ENCODE measurements at places on chromosomes 12 and 14.

- no peak for DNase-seq
Observed at GRCh38 chr12:6644903-6645302, 2.3 kb downstream of the ACRBP start.

- peak; percentile 11 for DNase-seq
Observed at GRCh38 chr12:15208140-15208539, 13.1 kb downstream of the RERG start.

DNA sequence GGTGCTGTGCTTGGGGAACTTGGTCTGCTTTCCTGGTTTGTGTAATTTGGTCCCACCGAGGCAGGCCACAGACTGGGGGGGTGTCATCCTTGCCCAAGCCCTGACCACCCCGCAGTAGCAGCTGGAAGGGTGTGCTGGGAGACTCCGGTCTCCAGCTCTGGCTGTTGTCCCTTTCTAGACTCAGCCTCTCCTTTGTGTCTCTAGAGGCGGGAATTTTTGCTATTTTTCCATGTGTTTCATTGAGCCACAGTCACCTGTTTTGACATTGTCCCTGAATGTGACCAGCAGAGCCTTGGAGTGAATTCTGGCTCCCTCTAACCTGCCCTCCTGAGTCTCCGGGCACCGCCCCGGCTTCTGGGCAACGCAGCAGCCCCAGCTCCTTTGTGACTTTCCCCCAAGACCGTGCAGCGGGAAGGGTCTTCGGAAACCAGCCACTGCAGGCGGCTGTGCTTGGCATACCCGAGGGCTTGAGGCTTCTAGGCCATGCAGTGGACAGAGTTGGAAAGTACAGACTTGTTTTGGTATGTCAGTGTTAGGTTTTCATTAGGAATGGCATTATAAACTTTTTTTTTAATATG lies 98.6 kb downstream of the TNFAIP2 start:
- DNase-seq = no peak

GRCh38 chr12:127888943-127889719 lies 377.8 kb upstream of the TMEM132C start:
- no peak for DNase-seq

DNA sequence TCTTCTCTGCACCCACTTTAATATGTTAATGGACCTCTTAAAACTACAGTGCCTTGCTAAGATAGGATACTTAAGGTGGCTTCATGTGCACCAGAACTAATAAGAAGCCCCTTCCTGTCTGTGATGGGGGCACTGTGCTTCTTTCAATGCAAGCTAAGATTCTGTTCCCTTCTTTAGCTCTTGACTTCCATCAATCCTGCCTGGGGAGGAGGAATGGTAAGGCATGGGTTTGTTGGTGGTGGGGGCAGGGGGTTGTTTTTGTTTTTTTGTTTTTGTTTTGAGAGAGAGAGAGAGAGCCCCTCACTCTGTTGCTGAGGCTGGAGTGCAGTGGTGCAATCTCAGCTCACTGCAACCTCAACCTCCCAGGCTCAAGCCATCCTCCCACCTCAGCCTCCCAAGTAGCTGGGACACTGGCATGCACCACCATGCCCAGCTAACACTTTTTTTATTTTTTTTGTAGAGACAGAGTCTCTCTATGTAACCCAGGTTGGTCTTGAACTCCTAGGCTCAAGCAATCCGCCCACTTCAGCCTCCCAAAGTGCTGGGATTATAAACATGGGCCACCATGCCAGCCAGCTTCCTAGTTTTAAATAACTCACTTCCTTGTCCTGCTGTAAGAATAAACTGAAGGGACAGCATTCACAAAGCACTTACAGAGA lies 4.5 kb upstream of the KRT3 start:
- DNase-seq = no peak

- DNase-seq = no peak
Observed at GRCh38 chr14:59253527-59253926, 65.1 kb downstream of the DAAM1 start.

DNA sequence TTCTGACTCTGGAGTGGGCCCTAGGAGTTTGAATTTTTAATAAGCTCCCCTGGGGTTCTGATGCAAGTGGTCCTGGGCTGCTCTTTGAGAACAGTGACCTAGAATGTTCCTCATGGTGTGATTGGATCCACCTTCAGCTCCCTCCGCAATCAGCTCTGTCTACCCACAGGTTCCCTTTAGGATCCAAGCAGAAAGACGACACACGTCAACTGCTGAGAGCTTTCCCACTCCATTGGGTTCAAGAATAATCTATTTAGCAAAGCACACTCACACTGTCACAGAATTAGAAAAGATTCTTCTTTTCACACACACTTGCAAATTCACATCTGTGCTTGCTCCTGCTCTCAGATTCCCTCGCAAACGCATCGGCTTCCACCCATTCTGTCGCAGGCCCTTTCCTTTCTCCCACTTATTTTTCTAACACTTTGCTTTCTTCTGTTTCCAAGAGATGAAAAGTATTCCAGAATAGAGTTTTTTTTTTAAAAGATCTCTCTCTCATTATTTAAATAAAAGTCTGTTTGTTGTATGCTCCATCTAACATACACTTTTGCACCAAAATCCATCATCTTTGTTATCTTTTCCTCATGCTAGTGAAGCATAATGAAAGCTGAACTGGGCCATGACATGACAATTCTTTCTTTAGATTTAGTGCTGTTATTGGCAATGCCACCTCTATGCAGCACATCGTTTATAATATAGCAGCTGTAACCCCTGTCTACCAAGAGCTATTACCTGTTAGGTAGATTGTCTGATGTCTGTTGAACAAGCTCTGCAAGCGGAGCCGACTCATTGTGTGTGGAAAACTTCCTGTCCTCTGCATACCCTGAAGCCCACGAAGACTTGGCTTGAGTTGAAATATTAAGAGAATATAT lies 73.1 kb downstream of the CACNA1C start:
- no peak for DNase-seq

- peak; percentile 43 for DNase-seq
Observed at GRCh38 chr12:41684997-41685396, 459.7 kb downstream of the GXYLT1 start.

- no peak for DNase-seq
Observed at GRCh38 chr12:62618930-62619329, 152.3 kb downstream of the MON2 start.

DNA sequence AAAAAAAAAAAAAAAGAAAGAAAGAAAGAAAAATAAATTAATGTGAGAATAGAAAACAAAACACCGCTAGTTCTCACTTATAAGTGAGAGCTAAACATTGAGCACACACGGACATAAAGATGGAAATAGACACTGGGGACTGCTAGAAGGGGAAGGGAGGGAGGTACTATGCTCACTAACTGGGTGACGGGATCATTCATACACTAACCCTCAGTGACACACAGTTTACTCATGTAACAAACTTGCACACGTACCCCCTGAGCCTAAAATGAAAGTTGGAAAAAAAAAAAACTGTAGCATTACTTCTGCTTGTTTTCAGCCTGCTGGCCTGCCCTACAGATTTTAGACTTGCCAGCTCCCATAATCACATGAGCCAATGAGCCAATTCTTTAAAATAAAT lies 10.5 kb upstream of the PRMT5 start:
- peak; percentile 83 for DNase-seq

GRCh38 chr12:27455589-27455988 lies 9.1 kb downstream of the SMCO2 start:
- DNase-seq = no peak

GRCh38 chr12:125688881-125689280 lies 623.6 kb downstream of the AACS start:
- DNase-seq = no peak

- DNase-seq = no peak
Observed at GRCh38 chr12:107369679-107370078, 276.3 kb upstream of the CRY1 start.

DNA sequence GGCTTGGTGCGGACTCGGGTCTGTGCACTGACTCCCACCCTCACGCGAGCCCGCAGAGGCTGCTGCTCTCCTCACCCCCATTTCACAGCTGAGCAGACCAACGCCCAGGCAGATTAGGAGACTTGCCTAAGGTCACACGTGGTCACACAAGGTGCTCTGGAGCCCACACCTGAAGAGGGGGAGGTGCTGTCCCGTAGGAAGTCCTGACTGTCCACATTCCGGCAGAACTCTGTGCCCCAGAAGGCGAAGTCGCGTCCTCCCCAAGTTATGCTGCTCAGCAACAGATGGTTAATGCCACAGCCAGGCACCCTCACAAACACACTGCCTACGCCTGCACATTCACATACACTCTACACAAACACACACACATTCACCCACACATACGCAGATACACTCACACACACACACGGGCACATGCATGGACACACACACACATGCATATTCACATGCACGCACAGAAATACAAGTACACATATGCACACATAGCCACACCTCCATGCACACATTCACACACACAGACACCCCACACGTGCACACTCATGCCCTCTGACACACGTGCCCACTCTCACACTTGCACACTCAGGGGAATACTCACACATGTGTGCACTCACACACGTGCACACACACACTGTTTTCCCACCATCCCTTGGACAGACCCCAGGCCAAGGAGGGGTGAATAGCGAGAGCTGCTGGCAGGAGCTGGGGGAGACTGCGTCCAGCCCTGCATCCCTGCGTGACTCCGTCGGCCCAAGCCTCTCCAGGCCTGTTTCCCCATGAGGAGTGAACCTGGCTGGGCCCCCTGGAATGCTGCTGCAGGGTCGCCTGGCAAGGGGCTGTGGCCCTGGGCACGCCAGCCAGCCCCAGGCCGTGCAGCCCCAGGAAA lies 4.1 kb downstream of the C14orf180 start:
- DNase-seq = no peak

GRCh38 chr14:105064721-105065143 lies 498 bp downstream of the GPR132 start:
- peak; percentile 68 for DNase-seq

DNA sequence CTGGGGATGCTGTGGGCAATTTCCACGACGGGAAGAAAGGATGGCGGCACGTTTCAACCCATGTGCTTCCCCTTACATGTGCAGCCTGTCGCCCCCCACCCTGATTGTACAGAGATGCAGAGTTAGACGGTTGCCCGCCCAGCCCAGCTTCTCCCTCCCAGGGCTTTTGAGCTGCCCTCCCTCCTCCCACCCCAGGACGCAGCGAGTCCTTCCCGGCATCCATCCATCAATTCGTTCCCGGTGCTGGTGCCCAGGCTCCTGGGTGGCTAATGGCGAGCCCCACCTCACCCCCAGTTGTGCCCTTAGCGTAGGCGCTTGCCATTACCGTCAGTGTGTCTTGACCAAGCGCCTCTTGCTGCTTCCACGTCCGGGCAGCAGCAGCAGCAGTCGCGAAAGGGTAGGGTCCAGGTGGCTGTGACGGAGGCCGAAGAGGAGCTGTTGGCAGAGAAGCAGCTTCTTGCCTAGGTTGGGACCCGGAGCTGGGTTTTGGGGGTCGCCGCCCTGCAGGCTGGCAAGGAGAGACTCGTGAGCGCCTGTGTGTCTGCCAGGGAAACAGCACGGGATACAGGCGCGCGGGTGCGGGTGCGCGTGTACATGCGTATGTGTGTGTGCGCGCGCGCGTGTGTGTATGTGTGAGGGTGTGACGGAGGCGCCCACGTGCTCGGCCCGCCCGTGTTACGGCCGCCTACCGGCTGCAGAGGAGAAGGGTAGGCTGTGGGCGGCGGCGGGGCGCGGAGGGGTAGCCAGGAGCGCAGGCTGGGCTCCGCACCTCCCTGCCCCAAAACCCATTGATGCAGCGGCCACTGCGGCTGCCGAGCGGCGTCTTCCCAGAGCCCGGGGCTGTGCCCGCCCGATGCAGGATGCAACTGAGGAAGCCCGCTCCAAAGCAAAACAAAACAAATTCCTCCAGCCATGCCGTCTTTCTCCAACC lies at the start of gene SLC6A15:
Gene SLC6A15, minus strand, starts transcription at position 602 of the 931 bp plus-strand sequence. CDS start 20,679 bp downstream, outside the sequence.
- peak; percentile 87 for DNase-seq

- DNase-seq = peak; percentile 69
Observed at GRCh38 chr14:77988970-77989369, 181.2 kb upstream of the NRXN3 start.

DNA sequence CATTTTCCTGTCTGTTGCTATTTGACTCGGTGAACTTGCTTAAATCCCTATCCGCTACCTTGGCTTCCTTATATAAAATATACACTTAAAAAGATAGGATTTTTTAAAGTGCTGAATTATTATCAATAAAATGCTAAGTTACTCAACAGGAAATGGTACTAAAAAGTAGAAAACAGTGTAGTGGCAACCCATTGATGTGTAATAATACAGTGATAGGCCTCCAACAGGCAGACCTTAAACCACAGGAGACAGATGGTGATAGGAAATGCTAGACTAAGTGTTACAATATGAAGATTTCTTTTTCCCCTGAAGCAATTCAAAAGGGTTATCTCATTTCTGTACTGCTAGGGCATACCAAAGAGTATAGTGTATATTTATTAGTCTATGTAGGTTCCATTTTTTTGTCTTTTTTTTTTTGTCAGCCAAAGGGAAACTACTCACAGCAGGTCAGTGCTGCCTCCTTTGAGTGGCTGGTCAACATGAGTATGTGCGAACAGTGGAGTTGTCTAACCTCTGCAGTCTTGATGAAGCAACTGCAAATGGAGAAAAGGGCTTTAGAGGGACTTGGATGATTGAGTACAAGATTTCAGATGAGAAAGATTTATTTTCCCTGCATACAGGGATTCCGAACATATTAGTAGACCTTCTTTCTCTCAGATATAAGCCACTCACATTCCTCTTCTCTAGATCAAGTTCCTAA lies 183.8 kb downstream of the ACSS3 start:
- no peak for DNase-seq

DNA sequence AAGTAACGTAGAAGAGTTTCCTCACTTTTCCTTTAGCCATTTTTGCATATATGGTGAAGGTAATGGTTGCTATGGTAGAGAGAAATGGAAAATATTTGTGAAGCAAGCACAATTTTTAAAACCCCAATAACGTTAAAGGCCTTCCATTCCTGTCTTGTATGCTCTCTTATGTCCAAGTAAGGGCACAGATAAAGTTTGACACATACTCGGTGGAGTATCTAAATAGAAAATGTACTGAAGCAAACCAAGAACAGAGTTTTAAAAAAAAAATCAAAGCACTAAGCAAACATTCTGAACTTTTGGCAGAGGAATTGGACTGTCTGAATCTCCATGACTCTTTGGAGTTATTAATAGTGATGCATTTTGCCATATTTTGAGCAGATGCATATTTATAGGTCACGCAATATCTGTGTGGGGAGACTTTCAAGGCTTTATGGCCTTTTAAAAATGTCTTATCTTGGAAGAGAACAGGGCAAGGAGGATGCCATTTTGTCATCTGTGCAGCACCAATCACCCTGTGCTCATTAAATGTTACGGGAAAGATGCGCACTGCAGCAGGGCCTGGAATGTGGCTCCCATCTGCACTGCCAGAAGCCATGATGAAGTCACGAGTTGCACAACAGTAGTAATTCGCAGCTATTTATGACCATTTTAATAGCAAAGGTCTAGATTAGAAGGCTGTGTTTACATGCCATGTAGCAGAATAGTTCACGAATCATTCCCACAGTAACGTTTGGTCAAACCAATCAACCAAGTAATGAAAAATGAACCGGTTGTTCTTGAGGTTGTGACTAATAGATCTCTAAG lies 23.3 kb upstream of the AMIGO2 start:
- peak; percentile 60 for DNase-seq

Data from ELR (cell line).